Sigmoid colon (tissue), 7 donors: ENCODE measurements at places on chromosomes 7 and 10. TPM values are rescaled to one million over a fixed set of nuclear protein-coding genes. Genes with fewer than 3 reads are reported as not detected.

Gene PBLD
- polyA plus RNA-seq: 61.9 TPM

Gene ADAM22
- 1.0 TPM for polyA plus RNA-seq

Gene GPR141
- polyA plus RNA-seq: not detected

Gene AMPH
- polyA plus RNA-seq: 1.8 TPM

Gene MLLT10
- polyA plus RNA-seq: 10.2 TPM

Gene SLC29A4
- 1.6 TPM for polyA plus RNA-seq

Gene GNGT1
- not detected for polyA plus RNA-seq

Gene SH2D4B
- polyA plus RNA-seq: not detected

Gene DGKI
- polyA plus RNA-seq: 0.60 TPM

Gene PILRB
- polyA plus RNA-seq: 65.6 TPM

Gene RRP12
- polyA plus RNA-seq: 3.2 TPM

Gene FXYD4
- polyA plus RNA-seq: not detected

Gene SCIN
- polyA plus RNA-seq: 54.1 TPM

Gene CLCN1
- polyA plus RNA-seq: not detected

Gene COL28A1
- 1.6 TPM for polyA plus RNA-seq

Gene ANKRD61
- not detected for polyA plus RNA-seq

Gene TLL2
- polyA plus RNA-seq: not detected

Gene FKBP6
- not detected for polyA plus RNA-seq

Gene NYAP1
- polyA plus RNA-seq: 1.6 TPM

Gene SPDYE9
- not detected for polyA plus RNA-seq

Gene CDHR1
- 26.6 TPM for polyA plus RNA-seq

Gene PLOD3
- polyA plus RNA-seq: 18.0 TPM

Gene CRYGN
- polyA plus RNA-seq: 0.17 TPM

Gene LRIT1
- polyA plus RNA-seq: not detected

Gene ITGA8
- 1.7 TPM for polyA plus RNA-seq

Gene MALSU1
- 32.4 TPM for polyA plus RNA-seq

Gene PTPRZ1
- under 0.01 TPM for polyA plus RNA-seq

Gene CALML3
- polyA plus RNA-seq: 0.15 TPM

Gene ADCYAP1R1
- polyA plus RNA-seq: 2.1 TPM

Gene C10orf67
- 0.04 TPM for polyA plus RNA-seq

Gene ERV3-1
- 0.69 TPM for polyA plus RNA-seq

Gene HDAC9
- polyA plus RNA-seq: 8.1 TPM

Gene CYCS
- polyA plus RNA-seq: 461 TPM
